Right renal cortex interstitium (tissue), 3 donors: ENCODE measurements at places on chromosomes 6 and 20.

DNA sequence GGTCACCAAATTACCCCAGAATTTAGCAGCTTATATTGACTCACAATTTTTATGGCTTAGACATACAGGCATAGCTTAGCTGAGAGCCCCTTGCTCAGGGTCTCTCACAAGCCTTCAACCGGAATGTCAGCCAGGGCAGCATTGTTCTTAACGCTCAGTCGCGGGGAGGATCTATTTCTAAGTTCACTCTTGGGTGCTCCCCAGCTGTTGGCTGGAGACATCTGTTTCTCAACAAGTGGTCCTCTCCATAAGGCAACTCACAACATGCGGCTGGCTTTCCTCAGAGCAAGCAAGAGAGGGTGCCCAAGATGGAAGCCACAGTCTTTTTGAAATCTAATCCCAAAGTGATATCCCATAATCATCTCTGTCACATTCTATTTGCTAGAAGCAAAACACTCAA lies 46.6 kb downstream of the SLX4IP start:
- DNase-seq, result no peak

DNA sequence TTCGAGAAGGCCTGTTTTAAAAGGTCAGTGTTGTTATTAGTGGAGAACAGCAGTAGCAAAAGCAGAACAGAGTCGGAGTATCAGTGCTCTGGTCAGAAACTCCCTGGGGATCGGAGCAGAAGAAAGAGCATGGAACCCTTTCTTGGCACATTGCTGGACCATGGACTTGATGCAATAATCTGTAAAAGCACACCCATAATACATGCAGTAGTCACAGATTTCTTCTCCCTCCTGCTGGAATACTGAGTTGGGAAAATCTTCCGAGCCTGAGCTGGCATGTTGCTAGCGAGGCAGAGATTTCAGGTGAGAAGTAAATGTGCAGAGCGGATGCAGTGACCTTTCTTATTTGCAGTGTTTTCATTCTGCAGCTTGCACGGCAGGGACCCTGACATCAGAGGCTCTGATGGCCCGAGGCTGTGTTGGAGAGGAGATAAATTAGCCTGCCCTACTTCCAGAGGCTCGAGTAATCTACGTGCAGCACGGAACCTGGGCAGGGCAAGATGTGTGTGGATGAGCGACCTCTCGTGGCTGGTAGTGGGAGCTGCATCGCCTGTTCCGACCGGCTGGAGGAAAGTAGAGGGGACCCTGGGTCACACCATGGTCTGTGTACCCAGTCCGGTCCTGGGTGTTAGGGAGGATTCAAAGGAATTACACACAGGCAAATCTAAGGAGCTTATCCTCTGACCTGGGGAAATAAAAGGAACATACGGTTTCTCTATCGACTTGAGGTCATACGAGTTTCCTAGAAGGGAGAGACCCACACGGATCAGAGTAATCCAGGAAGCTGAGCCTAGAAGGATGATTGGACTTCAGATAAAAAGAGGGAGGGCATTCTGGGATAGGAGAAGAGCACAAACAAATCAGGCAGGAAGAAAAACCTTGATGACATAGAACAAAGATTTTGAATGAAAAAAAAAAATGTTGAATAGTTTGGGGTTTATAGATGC lies 137.0 kb upstream of the STMND1 start:
- peak; percentile 61 for DNase-seq

DNA sequence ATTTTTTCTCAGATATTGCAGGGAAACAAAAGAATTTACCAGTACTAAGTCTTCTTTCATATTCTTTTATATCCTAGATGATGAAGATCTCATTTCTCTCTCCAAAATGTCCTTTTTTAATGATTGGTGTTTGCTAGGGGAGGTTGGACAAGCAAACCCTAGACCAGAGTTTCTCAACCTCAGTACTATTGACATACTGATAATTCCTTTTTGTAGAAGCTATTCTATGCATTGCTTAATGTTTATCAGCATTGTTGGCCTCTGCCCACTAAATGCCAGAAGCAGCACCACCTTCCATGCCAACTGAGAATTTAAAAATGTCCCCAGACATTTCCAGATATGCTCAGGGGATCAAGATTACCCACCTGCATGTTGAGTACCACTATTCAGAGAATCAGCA lies 14.4 kb upstream of the TFAP2B start:
- no peak for DNase-seq

DNA sequence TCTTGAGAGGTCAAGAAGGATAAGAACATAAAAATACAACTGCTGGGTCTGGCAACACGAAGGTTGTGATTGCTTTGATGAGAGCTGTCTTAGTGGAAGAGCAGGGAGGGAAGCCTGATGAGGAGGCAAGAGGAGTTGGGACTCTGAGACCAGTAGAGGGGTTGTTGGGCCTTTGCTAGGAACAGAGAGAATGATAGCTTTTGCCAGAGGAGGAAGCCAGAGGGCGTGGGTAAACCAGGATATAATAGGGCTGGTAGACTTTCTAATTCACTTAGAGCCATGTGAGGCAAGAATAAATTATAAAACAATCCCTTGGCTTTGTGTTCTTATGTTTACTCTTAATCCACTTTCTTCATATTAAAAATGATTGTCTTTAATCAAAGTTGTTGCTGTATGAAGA lies 78.6 kb downstream of the RCAN2 start:
- no peak for DNase-seq

DNA sequence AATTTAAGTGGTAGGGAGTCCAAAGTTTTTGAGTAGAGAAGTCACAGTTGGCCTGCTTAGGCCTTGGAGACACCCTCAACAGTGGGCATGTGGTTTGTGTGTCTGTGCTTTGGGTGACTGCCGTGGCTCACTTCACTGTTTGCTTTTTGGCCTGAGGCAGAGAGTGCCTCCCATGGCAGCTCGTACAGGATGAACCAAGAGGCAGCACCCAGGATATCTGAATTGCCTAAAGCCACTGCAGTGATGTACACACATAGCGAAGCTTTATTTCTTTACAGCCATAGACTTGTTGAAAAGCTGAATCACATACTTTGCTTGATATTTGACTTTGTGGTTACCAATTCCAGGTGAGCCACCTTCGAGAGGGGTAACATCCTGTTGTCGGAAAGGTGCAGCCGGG lies 21.6 kb downstream of the RREB1 start:
- no peak for DNase-seq
